ENCODE measurements at places on chromosomes 4 and X.
A peak's percentile ranks its signal among the peaks of the same experiment; 100 is the strongest.

DNA sequence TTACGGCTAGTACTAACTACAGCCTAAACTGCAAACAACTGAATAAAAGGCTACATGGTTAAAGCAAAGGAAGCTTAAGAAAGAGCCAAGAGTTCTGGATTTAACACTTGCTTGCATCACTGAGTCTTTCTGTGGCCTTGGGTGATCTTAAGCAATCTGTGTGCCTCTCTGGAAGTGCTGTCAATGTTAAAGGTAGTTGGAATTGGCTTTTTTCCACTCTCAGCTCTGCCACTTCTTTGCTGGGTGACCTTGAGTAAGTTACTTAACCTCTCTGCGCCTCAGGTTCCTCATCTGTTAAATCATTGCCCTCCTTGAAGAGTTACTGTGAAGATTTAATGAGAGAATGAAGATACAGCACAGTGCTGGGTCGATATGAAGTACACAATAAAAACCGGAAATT lies 15.7 kb downstream of the SLC2A9 start:
- DNase-seq, result no peak

- DNase-seq, result no peak
Observed at GRCh38 chrX:112851806-112852205, 11.2 kb upstream of the AMOT start.

DNA sequence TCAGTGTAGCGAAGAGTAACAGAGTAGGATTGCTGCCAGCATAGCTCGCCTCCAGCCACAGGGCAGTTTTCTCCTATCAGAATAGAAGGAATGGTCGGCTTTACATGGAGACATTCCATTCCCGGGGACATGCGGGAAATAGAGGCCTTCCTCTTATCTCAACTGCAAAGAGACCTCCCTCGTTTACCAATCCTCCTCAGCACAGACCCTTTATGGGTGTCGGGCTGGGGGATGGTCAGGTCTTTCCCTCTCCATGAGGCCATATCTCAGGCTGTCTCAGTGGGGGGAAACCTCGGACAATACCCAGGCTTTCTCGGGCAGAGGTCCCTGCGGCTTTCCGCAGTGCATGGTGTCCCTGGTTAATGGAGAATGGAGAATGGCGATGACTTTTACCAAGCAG lies 285.0 kb downstream of the ASMT start:
- no peak for DNase-seq

GRCh38 chrX:87409113-87409841 lies 108.3 kb upstream of the KLHL4 start:
- DNase-seq, result no peak

DNA sequence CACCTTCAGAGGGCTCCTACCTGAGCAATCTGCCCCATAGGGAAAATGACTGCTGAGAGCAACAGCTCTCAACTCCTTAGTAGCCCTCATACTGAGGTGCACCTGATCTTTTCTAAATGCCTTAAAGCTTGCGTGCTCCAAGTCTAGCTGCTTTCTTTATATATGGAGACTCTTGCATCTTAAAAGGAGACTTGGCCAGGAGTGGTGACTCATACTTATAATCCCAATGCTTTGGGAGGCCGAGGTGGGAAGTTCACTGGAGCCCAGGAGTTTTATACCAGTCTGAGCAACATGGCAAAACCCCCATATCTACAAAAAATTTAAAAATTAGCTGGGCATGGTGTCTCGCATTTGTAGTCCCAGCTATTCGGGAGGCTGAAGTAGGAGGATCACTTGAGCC lies 78.1 kb upstream of the TRIM2 start:
- no peak for DNase-seq

DNA sequence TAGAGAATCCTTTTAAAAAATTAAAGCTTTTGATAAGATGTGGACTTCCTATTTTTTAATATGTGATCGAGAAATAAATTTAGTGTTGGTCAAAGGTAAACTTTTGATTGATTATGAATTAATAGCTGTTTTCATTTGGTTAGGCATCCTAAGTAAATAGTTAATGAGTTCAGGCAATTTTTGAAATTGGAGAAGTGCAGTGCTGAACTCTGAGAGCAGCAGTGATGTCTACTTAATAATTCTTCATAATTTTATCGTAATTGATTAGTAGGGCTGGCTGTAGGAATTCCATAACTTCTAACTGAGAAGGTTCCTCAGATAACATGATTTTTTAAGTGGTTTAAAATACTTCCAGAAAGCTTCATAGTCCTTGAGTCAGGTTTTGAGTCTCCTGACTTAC lies 1.5 kb downstream of the MND1 start:
- DNase-seq, result no peak

GRCh38 chrX:153643431-153644351 lies 3.3 kb upstream of the DUSP9 start:
- DNase-seq, result no peak

DNA sequence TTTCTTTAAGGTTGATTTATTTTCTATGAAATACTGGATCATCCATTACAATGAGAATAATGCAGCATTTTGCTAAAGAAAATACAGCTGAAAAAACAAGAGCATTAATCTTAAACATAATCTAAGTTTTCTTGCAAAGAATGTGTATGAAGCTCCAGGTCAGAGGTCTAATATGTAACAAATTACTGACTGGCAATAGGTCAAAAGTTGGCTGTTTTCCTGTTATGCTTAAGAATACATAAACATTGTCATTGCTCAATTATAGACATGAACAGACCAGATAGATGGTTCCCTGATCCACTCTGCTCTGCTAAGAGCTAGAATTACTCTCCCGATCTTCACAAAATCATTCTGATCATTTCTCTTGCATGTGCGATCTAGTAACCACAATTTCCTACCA lies 718.6 kb downstream of the PDHA2 start:
- DNase-seq, result no peak

GRCh38 chrX:4265036-4265435 lies 551.6 kb upstream of the PRKX start:
- no peak for DNase-seq

GRCh38 chr4:98794565-98795205 lies 134.2 kb downstream of the EIF4E start:
- no peak for DNase-seq

- DNase-seq, result no peak
Observed at GRCh38 chr4:176185051-176185450, 10.3 kb downstream of the SPATA4 start.

DNA sequence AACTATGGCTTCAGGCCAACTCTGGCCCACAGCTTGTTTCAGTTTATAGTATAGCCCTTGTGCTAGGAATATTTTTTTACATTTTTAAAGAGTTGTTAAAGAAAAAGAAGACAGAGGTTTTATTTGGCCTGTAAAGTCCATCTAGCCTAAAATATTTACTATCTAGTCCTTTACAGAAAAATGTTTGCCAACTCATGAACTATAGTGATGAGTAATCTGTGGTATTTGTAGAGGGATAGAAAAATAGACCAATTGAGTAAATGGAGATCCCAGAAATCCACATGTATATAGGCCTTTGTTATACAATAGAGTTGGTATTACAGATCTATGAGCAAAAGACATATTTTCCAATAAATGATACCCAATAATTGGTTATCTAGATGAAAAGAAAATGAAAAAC lies 288.7 kb downstream of the PRDM5 start:
- no peak for DNase-seq

- no peak for DNase-seq
Observed at GRCh38 chrX:29470030-29470429, 745.3 kb upstream of the MAGEB2 start.

DNA sequence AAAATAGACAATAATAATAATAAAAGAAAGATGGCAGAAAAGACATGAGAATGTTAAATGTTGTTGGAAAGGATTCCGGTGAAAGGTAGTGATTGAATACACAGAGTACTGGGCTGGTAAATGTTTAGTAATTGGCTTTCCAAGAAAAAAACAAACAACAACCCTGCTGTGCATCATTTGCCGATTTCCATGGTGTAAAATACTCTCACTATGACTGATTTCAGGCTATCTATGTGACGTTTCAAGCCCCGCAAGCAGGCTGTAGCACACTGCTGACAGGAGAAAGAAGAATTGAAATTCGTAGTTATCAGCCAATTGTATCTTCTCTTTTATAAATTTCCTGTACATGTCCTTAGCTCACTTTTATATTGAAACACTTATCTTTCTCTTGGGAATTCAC lies 13.6 kb upstream of the SEPTIN6 start:
- no peak for DNase-seq

DNA sequence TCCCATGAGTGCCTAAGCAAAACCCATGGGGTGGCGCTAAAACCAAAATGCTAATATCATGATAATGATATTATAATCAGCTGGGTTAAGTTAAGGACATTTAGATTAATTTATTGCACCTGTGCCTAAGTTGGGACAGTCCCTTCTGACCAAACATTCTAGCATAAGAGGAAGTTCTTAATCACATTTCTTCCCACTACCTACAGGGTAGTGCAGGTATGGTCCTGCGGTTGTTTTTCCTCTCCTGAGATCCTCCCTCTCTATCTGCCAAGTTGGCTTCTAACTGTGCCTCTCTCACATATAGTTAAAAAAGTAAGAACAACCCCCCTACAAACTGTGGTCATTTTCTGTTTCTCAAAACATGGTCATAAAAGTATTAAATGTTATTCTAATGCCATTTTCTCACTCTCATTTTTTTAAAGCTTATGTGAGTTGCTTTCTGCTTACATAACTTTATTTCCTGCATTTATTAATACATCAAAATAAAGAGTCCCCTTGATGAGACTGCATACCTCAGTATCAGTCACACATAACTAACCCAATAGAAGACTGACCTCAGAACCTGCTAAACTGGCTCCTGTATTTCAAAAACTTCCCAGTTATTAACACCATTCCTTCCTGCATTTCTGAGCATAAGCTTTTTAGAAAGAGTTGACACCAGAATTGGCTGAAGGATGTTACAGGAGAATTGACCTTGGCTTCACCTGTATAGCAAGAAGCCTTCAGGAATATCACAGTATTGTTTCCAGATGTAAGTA lies 1332.5 kb downstream of the FSTL5 start:
- no peak for DNase-seq

- no peak for DNase-seq
Observed at GRCh38 chrX:32532262-32532661, 679.1 kb downstream of the DMD start.

GRCh38 chr4:159048166-159048886 lies 54.6 kb upstream of the RAPGEF2 start:
- no peak for DNase-seq

GRCh38 chrX:14528629-14529289 lies 577 bp upstream of the GLRA2 start:
- peak; percentile 23 for DNase-seq

DNA sequence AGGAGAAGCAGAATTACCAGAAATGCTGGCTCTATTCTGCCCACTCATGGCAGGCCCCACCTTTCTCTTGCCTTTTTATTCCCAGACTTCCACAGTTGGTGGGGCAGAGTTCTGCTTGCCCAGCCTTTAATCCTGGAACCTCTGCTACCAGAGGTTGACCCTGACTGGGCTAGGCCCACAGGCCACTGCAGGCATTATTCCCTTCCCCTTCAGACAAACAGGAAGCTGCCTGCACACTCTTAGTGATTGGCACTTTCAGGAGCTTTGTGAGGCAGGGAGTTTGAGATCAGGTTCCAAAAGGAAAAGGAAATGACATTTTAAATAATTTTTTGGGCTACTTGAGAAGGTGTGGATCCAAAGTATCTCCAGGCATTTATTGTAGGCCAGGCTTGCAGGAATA lies 18.8 kb downstream of the MSN start:
- no peak for DNase-seq

GRCh38 chr4:141240671-141241070 lies 20.0 kb downstream of the ZNF330 start:
- no peak for DNase-seq

GRCh38 chr4:174640146-174640545 lies 117.9 kb upstream of the HPGD start:
- DNase-seq, result no peak

DNA sequence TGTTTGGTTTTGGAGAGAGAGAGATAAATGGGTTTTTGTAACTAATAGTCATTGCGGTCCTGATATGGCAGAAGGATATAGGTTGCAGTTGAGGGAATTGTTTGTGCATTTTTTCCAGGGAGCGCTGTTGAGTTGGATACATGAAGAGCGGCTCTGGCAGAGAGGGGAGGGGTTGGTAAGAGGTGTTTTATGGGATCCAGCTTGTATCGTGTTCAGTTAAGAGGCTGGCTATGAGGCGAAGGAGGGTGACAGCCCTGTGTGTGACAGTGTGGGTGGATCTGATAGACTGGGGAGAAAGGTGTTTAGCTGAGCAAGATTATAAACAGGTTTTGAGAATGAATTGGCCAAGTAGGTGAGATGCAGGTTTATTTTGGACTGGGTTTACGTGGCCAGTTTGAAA lies 1.5 kb downstream of the SPANXN4 start:
- DNase-seq, result no peak

- DNase-seq, result no peak
Observed at GRCh38 chr4:26583538-26583864, 383 bp upstream of the TBC1D19 start.
